ENCODE measurements at places on chromosomes 2 and 18.

- no peak for DNase-seq
Observed at GRCh38 chr2:40279001-40279400, 172.9 kb downstream of the SLC8A1 start.

- DNase-seq = no peak
Observed at GRCh38 chr2:134207589-134208209, 46.2 kb upstream of the MGAT5 start.

- DNase-seq = no peak
Observed at GRCh38 chr2:58122540-58122939, 75.9 kb downstream of the VRK2 start.

DNA sequence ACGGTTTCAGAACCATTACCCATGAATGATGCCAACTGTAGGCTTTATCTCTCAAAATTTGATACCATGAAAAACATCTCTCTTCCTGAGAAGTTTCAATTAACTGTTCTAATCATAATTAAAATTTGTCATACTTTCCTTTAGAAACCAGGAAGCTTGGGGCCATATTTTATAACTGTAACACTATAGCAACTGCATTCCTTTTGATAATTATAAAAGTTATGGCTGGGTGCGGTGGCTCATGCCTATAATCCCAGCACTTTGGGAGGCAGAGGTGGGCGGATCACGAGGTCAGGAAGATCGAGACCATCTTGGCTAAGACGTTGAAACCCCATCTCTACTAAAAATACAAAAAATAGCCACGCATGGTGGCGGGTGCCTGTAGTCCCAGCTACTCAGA, 70.6 kb downstream of the DNAH7 start:
- no peak for DNase-seq

GRCh38 chr2:211407076-211407475, 850.7 kb downstream of the CPS1 start:
- no peak for DNase-seq

- peak; percentile 66 for DNase-seq
Observed at GRCh38 chr18:58998401-58999203, 133.9 kb downstream of the ZNF532 start.

DNA sequence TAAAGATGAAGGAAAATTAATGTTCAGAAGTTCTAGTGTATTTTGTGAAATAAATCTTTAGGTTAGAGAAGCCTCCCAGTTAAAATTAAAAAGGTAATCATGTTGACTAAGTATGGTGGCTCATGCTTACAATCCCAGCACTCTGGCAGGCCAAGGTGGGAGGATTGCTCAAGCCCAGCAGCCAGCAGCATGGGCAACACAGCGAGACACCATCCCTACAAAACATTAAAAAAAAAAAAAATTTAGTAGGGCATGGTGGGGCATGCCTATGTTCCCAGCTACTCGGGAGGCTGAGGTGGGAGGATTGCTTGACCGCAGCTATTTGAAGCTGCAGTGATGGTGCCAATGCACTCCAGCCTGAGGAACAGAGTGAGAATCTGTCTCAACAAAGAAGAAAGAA, 17.9 kb downstream of the XPO1 start:
- no peak for DNase-seq

DNA sequence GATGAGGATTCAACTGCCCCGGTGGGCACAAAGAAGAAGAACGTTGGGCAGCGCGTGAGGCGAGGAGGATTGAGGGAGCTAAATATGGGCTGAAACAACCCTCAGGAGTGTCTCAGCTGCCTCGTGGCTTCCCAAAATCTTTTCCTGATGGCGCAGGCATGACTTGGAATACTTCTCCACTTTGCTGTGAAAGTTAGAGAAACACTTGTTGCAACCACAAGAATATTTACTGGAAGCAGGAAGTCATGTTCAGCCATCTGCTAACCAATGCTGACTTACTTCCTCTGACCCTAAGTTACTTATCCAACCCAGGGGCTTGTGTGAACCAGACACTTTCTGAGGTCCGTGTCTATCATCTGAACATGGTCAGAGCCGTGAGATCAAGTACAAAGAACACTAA, 148.8 kb downstream of the ARL4C start:
- no peak for DNase-seq

- no peak for DNase-seq
Observed at GRCh38 chr2:135162786-135163185, 110.7 kb downstream of the RAB3GAP1 start.

DNA sequence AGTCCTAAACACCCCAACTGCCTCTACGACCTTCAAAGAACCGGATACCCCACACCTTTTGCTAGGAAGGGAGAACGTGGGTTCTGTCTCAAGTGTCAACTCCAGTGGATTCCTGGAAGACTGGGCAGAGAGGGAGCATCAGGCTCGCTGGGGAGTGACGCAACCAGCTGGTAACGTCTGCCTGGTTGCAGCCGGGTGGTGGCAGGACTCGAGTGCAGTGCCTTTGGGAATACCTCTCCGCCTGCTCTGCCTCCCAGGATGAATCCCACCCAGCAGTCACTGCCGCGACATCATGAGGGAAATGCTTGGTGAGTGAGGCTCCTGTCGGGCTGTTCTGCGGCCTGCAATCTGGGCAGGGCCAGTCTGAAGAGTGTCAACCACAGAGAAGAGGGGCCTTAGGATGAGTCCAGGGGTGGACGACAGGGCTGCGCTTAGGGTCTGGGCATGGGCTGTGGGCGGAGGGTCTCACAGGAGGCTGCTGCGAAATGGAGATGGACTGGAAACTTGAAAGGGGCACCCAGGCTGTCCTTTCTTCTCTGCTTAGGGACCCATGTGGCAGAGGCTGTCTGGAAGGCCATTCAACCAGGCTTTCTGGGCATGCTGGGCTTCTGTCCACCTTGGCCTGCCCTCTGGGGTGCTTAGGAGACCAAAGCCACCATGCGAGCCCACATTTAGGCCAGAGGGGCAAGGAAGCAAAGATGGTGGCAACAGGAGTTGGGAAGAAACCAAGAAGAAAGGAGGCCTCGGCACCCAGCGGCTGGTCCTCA, 12.9 kb downstream of the GPR17 start:
- DNase-seq = no peak

DNA sequence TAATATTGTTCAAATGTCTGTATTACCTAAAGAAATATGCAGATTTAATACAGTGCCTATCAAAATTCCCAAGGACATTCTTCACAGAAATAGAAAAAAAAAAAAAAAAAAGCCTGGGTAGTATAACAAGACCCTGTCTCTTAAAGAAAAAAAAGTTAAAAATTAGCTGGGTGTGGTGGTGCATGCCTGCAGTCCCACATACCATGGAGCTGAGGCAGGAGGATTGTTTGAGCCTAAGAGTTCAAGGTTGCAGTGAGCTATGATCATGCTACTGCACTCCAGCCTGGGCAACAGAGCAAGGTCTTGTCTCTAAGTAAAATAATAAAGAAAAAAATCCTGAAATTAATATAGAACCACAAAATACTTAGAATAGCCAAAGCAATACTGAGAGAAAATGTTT, 51.9 kb downstream of the SLC16A14 start:
- no peak for DNase-seq

DNA sequence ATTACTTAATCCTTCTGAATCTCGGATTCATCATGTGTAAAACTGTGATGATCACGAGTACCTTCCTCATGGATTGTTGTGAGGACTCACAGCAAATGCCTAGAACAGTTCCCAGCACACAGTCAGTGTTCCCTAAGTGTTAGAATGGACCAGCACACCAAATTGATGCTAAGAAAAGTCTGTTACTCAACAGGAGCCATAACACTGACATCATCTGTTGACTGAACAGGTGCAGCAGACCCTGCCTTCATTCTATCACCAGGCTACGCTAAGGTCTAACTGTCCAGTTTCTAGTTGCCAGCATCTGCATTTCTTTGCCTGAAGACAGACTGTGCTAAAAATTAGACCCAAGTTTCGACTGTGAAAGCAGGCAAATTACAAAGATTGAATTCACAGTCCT, 18.6 kb downstream of the DTNB start:
- DNase-seq = no peak

GRCh38 chr2:195613922-195614321, 43.1 kb upstream of the SLC39A10 start:
- no peak for DNase-seq

DNA sequence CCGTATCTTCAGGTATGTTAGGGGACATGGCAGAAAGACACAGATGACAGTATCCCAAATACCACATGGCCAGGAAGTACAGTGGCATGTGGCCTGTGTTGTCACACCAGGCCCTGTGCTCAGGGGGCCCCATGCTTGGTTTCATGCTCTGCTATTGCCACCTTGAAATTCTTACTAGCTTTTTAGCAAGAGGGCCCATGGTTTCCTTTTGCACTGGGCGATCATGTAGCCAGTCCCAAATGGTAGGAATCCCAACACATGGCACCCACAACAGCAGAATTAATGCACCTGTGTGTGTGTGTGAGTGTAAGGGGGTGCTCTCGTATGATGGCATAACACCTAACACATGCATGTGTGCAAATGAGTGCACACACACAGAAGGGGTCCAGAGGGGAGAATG, 39.2 kb downstream of the MYO7B start:
- no peak for DNase-seq

GRCh38 chr18:36284671-36285295, 12.7 kb upstream of the FHOD3 start:
- DNase-seq = no peak

DNA sequence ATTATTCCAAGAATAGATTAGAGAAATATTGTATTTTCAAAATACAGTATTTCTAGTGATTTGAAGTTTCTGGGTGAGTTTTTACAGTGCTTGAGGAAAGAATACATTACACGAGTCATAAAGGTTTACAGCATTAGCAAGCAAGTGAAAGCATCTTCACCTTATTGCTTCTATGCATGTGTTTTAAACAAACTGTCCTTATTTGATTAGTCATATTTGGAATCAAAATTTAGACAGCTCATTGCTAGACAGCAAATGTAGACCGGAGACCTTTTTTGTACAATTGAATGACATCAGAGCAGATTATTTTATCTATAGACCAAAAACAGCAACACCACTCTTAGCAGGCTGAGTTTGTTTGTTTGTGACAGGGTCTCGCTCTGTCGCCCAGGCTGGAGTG, 69.2 kb downstream of the FAM161A start:
- DNase-seq = no peak

DNA sequence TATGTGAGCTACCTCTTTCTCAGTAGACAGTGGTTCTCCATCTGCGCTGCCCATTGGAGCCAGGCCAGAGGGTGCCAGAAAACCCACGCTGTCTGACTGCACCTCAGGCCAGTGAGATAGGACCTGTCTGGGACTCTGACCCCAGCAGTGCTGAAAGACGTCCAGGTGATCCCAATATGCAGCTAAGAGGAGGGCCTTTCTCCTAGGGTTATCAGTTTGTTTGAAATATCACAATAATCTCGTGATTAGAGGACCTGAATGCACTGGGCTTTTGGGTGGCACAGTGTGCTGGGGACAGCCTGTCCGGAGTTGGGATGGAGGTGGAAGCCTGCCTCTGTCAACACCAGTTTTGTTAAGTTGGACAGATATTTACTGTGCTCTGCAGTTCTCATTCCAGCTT, 216.3 kb downstream of the LDLRAD4 start:
- DNase-seq = no peak

DNA sequence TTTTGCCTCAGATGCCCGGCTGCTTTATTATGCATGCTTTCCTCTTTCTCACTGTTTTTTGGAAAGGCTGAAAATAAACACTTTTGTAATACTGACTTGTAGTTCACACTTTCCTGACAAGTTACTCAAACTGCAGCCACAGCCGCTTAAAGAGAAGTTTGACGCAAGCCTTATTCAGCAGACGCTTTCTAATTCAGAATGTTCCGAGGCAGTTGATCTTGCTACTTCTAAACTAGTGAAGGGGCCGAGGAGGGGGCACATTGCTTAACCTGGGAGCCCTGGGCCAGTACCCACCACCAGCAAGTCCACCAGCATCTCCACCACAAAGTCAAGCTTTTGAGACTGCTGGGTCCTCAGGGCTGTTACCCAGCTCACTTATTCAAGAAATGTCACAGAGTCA, 71.8 kb upstream of the SPRED2 start:
- DNase-seq = no peak

- DNase-seq = no peak
Observed at GRCh38 chr18:76075777-76076176, 419.3 kb downstream of the ZNF516 start.

- DNase-seq = no peak
Observed at GRCh38 chr2:21415234-21415633, 291.5 kb downstream of the TDRD15 start.

- no peak for DNase-seq
Observed at GRCh38 chr18:45330170-45330594, 285.1 kb upstream of the SLC14A2 start.

- DNase-seq = no peak
Observed at GRCh38 chr2:166573391-166573790, 79.3 kb upstream of the SCN7A start.

DNA sequence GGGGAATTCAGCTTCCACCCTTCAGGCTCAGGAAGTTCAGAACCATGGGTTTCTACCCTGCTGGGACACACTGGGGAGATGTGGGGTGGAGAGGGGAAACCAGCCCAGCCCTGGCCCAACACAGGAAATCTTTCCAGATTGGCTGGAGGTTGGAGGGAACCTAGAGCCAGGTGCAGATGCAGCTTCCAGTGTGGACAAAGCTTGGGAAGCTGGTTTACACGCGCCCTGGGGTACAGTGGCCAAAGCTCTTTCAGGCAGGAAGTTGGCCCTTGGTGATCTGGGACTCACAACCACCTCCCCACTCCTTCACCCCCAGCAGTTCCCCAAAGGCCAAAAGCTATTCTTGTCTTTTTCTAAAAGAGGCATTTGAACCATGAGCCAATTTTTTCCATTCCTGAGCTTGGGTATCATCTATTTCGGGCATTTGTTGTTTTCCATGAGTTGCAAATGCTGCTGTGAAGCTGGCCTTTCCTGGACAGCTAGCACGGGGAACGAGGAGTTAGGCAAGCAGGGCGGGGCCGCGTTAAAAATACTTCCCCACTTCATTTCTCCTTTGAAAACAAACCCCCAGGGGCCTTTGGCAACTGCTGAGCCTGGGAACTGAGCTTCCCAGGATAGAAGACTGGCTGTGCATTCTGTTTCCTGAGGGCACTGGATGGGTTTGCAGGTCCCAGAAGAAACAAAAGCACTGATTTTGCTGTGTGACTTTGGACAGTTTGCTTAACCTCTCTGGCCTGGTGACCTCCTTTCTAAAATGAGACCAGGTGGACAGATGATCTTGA, 3.1 kb upstream of the ARID5A start:
- DNase-seq = no peak

DNA sequence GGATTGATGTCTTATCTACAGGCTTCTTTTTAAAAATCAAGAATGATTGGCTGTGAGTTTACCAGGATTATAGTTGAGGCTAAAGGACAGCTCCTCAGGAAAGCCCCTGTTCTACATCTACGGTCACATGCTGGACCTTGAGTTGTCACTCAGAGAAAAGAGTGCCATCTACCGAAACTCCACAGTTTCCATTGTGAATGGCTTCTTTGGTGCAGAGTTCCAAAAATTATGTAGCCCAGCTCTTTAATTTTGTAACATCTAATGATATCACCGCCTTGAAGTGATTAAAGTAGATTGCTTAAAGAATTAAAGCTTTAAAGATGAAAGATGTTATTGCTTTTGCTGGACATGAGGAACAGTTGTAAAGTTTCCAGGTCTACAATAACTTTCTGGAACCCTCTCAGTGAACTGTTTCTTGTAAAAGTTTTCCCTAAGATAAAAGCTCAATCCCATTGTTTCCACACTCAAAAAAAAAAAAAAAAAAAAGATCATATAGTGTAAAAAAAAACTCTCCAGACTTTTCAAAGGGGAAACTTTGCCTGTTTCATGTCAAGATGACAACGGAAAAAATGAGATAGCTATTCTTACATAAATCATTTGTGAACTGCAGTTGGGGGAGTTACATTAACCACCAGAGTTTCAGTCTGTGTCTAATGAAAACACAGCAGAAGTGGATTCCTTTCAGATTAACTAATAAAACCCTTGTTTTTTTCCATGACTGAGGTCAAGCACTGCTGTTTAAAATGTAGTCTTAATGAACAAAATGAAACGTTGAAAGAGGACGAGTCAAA, 4.3 kb downstream of the COL3A1 start:
- DNase-seq = no peak
